GM23248 (cell line): ENCODE measurements at places on chromosomes 16 and 17. TPM values are rescaled to one million over a fixed set of nuclear protein-coding genes. Genes with fewer than 3 reads are reported as not detected.

The ADPRM gene
- total RNA-seq, result 8.6 and 16.1 TPM in 2 replicates

The IL17C gene
- total RNA-seq, result not detected in 2 replicates

The KRT27 gene
- total RNA-seq, result not detected in 2 replicates

The ST6GALNAC1 gene
- total RNA-seq, result not detected in 2 replicates

The KCNG4 gene
- not detected in 2 replicates for total RNA-seq

The P2RX5 gene
- 2.5 and 4.0 TPM in 2 replicates for total RNA-seq

The SCN4A gene
- not detected in 2 replicates for total RNA-seq

The KCTD13 gene
- total RNA-seq, result 3.7 and 14.7 TPM in 2 replicates

The CPHXL2 gene
- total RNA-seq, result not detected in 2 replicates

The CRYBA1 gene
- total RNA-seq, result not detected in 2 replicates

The POLR3K gene
- 2.2 and 5.2 TPM in 2 replicates for total RNA-seq

The TSR1 gene
- 44.6 and 73.3 TPM in 2 replicates for total RNA-seq

GRCh38 chr17:48575066-48575582 lies 3.0 kb downstream of the HOXB4 start:
- H3K27me3 ChIP-seq, result no peaks in the 10 kb centered on the region
- H3K27ac ChIP-seq, result no peak overlapping the region
- DNase-seq, result no peak
- H3K36me3 ChIP-seq, result no peaks in the 10 kb centered on the region

DNA sequence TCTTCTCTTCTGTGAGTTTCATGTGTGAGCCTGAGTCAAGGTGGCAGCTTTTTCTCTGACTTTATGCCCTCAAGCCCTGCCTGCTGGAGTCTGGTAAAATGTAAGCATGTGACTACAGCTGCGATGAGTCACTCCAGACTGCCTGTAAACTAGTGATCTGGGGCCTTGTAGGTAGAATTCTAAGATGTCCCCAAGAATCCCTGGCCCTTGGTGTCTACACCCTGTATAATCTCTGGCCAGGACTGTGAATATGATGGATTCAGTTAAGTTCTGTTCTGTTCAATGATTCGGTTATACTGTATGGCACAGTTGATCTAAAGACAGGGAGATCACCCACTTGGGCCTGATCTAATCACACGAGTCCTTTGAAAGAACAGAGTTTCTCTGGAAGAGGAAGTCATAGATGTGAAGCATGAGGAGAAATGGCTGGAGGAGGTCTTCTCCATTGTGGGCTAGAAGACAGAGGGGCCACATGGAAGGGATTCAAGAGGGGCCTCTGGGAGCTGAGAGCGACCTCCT lies 29.8 kb downstream of the PRSS54 start:
- peak; percentile 89 for DNase-seq
- no peaks in the 10 kb centered on the region for H3K27me3 ChIP-seq
- peaks cover 9% of the 10 kb centered on the region; the same call in 1 of the 2 replicates for H3K4me1 ChIP-seq
- H3K27ac ChIP-seq, result no peak overlapping the region; the same call in 1 of the 2 replicates
- no peak overlapping the region for H3K4me3 ChIP-seq

DNA sequence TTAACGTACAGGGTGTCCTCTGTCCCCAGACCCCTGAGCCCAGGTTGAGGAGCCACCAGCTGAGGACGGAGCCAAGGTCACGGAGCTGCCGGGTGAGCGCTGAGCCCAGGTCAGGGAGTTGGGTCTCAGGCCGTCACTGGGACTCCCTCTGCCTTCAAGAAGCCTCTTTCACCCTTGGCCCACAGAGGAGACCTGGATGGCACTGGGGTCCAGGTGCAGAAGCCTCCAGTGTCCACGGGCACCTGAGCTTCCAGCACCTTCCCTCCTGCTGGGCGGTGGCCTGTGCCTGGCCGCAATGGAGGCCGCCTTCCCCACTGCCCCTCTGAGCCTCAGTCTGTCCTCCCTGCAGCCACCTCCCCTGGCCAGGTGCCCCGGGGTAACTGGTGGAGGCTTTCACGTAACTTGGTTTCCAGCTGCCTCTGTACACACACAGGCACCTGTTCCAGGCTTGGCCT lies 31.6 kb upstream of the CDH15 start:
- H3K4me1 ChIP-seq, result no peaks in the 10 kb centered on the region
- H3K36me3 ChIP-seq, result no peaks in the 10 kb centered on the region
- no peak overlapping the region for H3K4me3 ChIP-seq
- no peaks in the 10 kb centered on the region for H3K27me3 ChIP-seq
- no peak overlapping the region for H3K27ac ChIP-seq

- DNase-seq, result no peak
- peaks cover 21% of the 10 kb centered on the region for H3K36me3 ChIP-seq
- no peak overlapping the region for H3K27ac ChIP-seq
- H3K4me3 ChIP-seq, result no peak overlapping the region
- no peaks in the 10 kb centered on the region for H3K27me3 ChIP-seq
Measured at GRCh38 chr17:28363776-28364650, 986 bp downstream of the SEBOX start.

GRCh38 chr17:34733333-34733732 lies 154.0 kb downstream of the TMEM132E start:
- no peak for DNase-seq
- no peak overlapping the region for H3K4me3 ChIP-seq
- no peak overlapping the region for H3K27ac ChIP-seq
- H3K36me3 ChIP-seq, result no peaks in the 10 kb centered on the region

DNA sequence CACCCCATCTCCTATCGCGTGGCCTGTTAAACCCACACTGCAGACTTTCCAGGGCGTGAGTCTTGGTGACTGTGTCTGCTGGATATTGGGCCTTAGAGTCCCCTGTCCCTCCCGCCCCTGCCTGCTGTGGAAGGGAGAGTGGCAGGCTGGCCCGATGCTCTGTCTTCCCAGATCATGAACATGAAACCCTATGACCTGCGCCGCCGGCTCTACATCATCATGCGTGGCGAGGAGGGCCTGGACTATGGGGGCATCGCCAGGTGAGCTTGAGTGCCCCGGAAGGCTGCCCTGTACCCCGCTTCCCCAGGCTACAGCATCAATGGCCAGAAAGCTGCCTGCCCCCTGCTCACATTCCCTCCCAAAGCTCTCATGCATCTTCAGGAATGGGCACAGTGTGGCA lies 19.5 kb upstream of the CLEC18A start:
- no peaks in the 10 kb centered on the region for H3K27me3 ChIP-seq
- no peak overlapping the region for H3K27ac ChIP-seq
- H3K36me3 ChIP-seq, result peaks cover 10% of the 10 kb centered on the region; the same call in 1 of the 2 replicates
- peaks cover 16% of the 10 kb centered on the region for H3K4me1 ChIP-seq
- H3K4me3 ChIP-seq, result no peak overlapping the region

DNA sequence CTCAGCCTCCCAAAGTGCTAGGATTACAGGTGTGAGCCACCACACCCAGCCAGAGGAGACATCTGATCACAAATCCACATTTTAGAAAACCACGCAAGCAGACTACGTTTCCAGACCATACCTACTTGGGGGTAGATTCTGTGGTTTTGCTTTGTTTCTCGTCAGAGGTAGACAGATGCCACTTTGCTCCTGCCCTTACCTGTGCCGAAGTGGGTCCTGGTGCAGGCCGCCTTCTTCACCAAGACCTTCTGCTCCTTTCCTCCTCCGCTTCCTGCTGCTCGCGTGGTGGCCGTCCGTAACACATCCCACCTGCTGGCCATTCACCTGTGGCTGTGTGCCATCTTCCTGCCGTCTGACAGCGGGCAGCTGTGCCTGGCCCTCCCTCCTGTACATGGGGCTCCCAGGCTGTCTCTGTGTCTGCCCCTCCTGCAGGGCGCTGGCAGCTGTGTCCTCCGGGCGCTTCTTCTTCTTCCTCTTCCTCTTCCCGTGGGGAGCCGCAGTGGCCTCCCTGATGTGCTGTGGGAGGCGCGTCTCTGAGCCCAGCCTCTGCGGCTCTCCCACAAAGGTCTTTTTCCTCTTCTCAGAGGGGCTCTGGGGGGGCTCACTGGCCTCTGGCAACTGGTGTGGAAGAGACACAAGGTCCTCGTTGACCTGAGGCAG lies 21.2 kb upstream of the CYTH1 start:
- H3K27me3 ChIP-seq, result no peaks in the 10 kb centered on the region
- no peak for DNase-seq
- peaks cover 37% of the 10 kb centered on the region; the same call in 1 of the 2 replicates for H3K36me3 ChIP-seq
- H3K27ac ChIP-seq, result no peak overlapping the region
- no peak overlapping the region for H3K4me3 ChIP-seq

DNA sequence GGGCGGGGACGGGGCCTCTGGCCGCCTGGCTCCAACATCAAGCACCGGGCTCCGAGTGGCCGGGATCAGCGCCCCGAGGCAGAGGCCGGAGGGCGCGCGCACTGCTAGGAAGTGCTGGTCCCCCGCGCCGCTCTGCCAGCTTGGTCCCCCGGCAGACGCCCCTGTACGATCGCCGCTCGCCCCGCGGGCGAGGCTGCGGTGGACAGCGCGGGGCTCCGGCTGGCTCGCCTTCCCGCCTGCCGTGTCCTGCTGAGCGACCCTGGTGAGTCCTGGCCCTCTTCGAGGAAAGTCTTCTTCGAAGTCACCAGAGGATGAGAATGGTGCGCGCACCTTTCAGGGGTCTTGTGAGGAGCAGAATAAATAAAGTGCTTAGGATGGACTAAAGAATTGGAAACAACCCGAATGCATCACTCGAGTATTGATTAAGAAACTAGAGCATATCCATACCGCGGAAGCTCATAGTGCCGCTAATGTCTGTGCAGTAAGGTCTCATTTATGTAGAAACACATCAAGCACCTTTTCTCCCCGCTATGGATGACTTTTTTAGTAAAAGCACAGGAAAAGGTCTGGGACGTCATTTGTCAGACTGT lies 392 bp downstream of the ZNF213 start:
- no peak for DNase-seq
- peak overlapping the region; percentile 70 for H3K27ac ChIP-seq
- H3K4me3 ChIP-seq, result peak overlapping the region; percentile 98
- peaks cover 7% of the 10 kb centered on the region for H3K4me1 ChIP-seq

- no peak overlapping the region for H3K4me3 ChIP-seq
- no peak for DNase-seq
- H3K27ac ChIP-seq, result no peak overlapping the region
- no peaks in the 10 kb centered on the region for H3K36me3 ChIP-seq
Measured at GRCh38 chr16:2692251-2692947, 10.1 kb downstream of the KCTD5 start.

DNA sequence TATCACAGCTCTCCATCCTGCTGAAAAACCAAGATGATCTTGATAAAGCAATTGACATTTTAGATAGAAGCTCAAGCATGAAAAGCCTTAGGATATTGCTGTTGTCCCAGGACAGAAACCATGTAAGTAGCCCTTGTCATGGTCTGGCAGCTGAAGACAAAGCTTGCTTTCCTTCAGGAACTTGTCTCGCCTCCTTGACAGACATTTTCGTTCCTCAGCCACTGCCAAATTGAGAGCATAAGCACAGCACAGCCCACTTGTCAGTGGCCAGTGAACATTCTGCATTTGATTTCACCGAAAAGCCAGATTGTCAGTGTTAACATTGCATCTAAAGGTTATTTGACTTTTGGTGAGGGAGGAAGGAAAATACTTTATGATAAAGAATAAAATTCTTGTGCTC lies 35.6 kb downstream of the MAP3K3 start:
- peaks cover 27% of the 10 kb centered on the region; the same call in 1 of the 2 replicates for H3K36me3 ChIP-seq
- H3K27ac ChIP-seq, result no peak overlapping the region
- no peaks in the 10 kb centered on the region for H3K4me1 ChIP-seq
- DNase-seq, result no peak
- H3K4me3 ChIP-seq, result no peak overlapping the region

DNA sequence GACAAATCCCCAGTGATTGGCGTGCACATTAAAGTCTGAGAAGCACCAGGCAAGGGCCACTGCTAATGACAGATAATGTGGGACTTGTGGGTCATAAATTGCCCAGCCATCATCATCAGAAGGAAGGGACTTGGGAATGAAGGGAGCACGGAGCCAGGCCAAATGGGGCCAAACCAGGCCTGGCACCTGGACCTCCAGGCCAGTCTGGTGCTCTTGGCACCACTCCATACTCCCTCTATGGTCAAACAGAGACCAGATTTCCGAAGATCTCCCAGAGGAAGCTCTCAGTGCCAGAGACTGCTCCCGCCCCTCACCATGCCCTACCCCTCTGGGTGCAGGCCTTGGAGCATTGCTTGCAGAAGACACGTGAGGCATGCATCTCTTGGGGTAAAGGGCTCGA lies 142.2 kb downstream of the CCDC182 start:
- H3K27ac ChIP-seq, result no peak overlapping the region
- H3K36me3 ChIP-seq, result no peaks in the 10 kb centered on the region
- no peak overlapping the region for H3K4me3 ChIP-seq
- no peaks in the 10 kb centered on the region; the same call in 1 of the 2 replicates for H3K4me1 ChIP-seq
- no peak for DNase-seq

- DNase-seq, result no peak
- H3K4me3 ChIP-seq, result no peak overlapping the region
- no peak overlapping the region for H3K27ac ChIP-seq
- H3K4me1 ChIP-seq, result no peaks in the 10 kb centered on the region
- H3K27me3 ChIP-seq, result no peaks in the 10 kb centered on the region
Measured at GRCh38 chr16:57020651-57021050, 31.3 kb downstream of the NLRC5 start.

DNA sequence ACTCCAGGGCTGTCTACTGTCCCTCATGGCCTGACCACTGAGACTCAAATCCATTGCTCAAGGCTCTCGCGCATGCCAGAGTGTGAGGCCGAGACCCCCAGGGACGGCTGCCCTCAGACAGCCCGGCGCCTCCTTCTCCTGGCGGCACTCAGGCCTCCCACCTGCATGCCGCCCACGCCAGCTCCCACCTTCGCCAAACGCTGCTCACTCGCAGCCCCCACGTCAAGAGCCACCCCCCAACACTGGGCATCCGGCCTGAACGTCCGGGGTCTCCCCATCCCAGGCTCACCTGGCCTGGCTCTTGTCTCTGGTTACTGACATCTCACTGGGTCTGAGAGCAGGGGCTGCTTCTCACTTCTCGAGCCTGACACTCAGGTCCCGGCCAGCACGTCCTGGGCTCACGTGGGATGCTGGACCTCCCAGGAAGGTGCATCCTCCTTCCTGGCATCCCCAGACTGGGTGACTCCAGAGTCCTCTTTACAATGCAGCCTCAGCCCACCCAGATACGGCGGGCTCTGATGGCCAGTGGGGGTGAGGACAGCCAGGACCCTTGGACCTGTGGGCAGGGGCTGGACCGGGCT lies 12.2 kb upstream of the CACNA1H start:
- H3K4me1 ChIP-seq, result no peaks in the 10 kb centered on the region
- DNase-seq, result no peak
- H3K4me3 ChIP-seq, result no peak overlapping the region
- H3K27ac ChIP-seq, result no peak overlapping the region

- no peak overlapping the region for H3K27ac ChIP-seq
- H3K4me1 ChIP-seq, result peaks cover 11% of the 10 kb centered on the region
- H3K36me3 ChIP-seq, result peaks cover 12% of the 10 kb centered on the region
- no peak for DNase-seq
Measured at GRCh38 chr17:75266316-75267152, 4.5 kb downstream of the MIF4GD start.

GRCh38 chr17:5866978-5867377 lies 203.2 kb upstream of the WSCD1 start:
- no peak for DNase-seq
- no peaks in the 10 kb centered on the region for H3K36me3 ChIP-seq
- no peak overlapping the region for H3K27ac ChIP-seq
- H3K4me3 ChIP-seq, result no peak overlapping the region

- no peak overlapping the region for H3K4me3 ChIP-seq
- no peaks in the 10 kb centered on the region; the same call in 1 of the 2 replicates for H3K27me3 ChIP-seq
- DNase-seq, result peak; percentile 51
Measured at GRCh38 chr16:82368041-82368440, 198.0 kb upstream of the MPHOSPH6 start.

- no peaks in the 10 kb centered on the region for H3K36me3 ChIP-seq
- no peak overlapping the region for H3K4me3 ChIP-seq
- no peak for DNase-seq
- peaks cover 26% of the 10 kb centered on the region for H3K4me1 ChIP-seq
- H3K27ac ChIP-seq, result no peak overlapping the region
- H3K27me3 ChIP-seq, result no peaks in the 10 kb centered on the region
Measured at GRCh38 chr17:17845046-17845775, 8.4 kb upstream of the SREBF1 start.

- H3K27ac ChIP-seq, result no peak overlapping the region
- no peak for DNase-seq
- no peaks in the 10 kb centered on the region for H3K4me1 ChIP-seq
- H3K36me3 ChIP-seq, result no peaks in the 10 kb centered on the region
Measured at GRCh38 chr16:26169473-26169872, 477.7 kb downstream of the HS3ST4 start.
